ENCODE measurements at places on chromosomes 12 and 14. TPM values are rescaled to one million over a fixed set of nuclear protein-coding genes. Genes with fewer than 3 reads are reported as not detected.

DNA sequence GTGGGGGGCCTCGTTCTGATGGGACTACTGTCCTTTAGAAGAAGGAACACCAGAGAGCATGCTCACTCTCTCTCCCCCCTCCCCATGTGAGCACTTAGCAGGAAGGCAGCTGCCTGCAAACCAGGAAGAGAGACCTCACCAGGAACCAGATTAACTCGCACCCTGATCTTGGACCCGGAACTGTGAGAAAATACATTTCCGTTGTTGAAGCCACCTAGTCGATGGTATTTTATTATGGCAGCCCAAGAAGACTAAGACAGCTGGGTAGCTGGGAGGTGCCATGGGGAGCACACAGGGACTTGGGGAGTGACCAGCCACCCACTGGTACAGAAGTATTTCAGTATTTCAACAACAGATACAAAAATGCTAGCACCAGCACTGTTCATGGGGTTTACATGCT lies 59.0 kb downstream of the VCPKMT start:
- no peak for DNase-seq

- no peak for DNase-seq
Observed at GRCh38 chr12:49160399-49160798, 28.5 kb downstream of the TUBA1A start.

DNA sequence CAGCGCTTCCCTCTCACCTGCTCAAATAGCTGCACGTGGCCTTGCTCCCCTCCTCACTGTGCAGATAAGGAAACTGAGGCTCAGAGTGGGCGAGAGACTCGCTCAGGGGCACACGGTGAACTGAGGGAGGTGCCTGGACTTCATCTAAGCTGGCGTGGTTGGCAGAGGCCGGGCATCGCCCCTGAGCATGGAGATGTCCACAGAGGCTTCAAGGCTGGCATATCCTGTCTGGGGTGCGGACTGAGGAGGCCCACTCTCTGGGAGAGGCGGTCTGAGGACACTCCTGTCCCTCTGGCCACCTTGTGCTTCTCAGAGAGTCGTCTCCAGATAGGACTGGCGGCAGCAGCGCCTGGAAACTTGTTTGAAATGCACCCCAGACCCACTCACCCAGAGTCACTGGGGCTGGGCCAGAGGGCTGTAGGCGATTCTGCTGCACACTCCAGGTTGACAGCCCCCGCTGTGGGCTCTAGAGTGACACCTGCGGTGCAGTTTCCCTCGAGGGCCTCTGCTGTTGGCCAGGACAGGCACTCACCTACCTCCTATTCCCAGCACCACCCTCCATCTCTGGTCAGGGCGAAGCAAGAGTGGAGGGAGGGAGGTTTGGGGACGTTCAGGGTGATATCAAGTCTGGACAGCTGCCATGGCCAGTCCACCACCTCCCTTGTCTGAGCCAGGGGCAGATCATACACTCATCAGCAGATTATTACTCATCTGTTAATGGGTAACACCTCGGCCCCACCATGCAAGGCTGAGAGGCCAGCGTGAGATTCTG lies 11.2 kb upstream of the LBHD2 start:
- no peak for DNase-seq

GRCh38 chr12:1691123-1692007 lies 495 bp downstream of the ADIPOR2 start:
- DNase-seq, result no peak

GRCh38 chr14:105313381-105314286 lies 914 bp upstream of the PACS2 start:
- DNase-seq, result no peak

GRCh38 chr14:62179367-62180018 lies 417.3 kb downstream of the SNAPC1 start:
- DNase-seq, result peak; percentile 78

DNA sequence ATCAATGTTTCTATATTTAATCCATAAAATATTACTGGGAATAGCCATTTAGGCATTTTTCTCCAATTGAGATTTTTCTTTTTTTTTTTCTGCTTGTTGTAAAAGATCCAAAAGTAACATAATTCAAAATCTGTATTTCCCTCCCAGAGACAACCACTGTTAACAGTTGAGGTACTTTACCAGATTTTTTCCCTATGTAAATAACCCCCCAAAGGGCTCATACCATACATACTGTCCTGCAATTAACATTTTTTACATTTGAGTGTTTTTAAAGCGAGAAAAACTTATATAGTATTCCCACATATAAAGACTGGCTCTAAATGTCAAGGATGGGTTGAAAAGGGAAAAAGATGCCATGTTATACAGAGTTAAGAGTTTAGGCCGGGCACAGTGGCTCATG lies 18.1 kb downstream of the PPP1R12A start:
- no peak for DNase-seq

DNA sequence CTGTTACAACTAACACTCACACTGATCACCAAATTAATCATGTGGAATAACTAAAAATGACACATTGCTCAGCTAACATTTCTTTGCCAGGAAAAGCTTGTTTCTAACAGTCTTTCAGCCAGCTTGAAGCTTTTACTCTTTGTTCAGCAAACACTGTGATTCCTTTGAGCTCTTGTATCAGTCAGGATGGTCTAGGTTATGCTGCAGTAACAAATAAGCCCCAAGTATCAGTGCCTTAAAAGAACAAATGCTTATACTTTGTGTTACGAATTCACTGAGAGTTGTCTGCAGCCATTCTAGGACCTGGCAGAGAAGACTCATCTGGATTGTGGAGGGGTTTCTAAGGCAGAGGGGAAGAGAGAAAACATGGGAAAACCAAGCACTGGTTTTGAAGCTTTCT lies 47.6 kb upstream of the PIWIL1 start:
- DNase-seq, result no peak

GRCh38 chr12:93137656-93138612 lies 208.8 kb upstream of the EEA1 start:
- peak; percentile 51 for DNase-seq

GRCh38 chr14:94823556-94824341 lies 53.8 kb upstream of the GSC start:
- no peak for DNase-seq

DNA sequence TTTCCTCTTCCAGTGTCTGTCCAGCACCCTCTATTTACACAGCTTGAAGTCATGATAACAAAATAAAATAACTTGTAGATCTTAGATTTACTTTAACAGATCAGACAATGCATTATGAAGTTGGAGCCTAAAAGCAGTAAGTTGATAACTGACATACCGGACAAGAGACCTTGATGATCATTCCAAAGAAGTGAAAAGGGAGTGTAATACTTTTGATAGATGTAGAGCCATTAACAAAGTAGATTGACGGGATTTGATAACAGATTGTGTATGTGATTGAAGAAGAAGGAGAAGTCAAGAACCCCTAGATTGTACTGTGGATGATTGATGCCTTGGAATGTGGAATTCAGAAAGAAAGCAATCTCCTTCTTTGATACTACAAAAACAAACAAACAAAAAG lies 403.8 kb upstream of the MGAT4C start:
- no peak for DNase-seq

DNA sequence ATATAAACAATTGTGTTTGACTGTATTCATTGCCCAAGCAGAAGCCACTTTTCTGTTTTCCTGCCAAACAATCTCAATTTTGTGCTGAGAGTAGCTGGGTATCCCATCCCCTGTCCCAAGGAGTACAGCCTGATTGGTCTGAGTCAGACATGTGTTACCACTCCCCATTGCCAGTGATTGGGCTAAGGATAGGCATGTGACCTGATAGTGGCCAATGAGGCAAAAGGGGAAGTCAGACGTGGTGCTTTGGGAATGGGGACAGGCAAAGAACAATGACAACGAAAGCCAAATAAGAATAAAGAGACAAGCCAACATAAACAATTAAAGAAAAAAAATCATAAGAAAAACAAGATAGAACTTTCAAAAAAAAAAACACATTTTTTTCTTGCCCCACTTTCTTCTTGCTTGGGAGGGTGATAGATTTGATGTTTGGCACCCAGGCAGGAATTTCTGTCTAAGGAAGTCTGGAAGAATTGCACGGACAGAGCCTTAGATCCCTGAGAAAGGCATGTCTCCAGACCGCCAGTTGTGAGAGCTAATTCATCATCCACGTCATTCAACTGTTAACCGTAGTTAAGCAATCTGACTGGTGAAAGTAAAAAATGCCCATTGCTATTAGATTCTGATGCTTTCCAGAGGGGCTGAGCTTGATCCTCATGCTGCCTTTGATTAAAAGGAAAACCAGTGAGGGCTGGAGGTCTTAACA lies 626.6 kb upstream of the TMEM132C start:
- DNase-seq, result no peak

- peak; percentile 76 for DNase-seq
Observed at GRCh38 chr14:90697577-90698206, 118.5 kb downstream of the TTC7B start.

- peak; percentile 71 for DNase-seq
Observed at GRCh38 chr12:118055144-118055557, 5.8 kb downstream of the WSB2 start.

GRCh38 chr14:64806202-64806861 lies 73.4 kb downstream of the SPTB start:
- DNase-seq, result peak; percentile 20

DNA sequence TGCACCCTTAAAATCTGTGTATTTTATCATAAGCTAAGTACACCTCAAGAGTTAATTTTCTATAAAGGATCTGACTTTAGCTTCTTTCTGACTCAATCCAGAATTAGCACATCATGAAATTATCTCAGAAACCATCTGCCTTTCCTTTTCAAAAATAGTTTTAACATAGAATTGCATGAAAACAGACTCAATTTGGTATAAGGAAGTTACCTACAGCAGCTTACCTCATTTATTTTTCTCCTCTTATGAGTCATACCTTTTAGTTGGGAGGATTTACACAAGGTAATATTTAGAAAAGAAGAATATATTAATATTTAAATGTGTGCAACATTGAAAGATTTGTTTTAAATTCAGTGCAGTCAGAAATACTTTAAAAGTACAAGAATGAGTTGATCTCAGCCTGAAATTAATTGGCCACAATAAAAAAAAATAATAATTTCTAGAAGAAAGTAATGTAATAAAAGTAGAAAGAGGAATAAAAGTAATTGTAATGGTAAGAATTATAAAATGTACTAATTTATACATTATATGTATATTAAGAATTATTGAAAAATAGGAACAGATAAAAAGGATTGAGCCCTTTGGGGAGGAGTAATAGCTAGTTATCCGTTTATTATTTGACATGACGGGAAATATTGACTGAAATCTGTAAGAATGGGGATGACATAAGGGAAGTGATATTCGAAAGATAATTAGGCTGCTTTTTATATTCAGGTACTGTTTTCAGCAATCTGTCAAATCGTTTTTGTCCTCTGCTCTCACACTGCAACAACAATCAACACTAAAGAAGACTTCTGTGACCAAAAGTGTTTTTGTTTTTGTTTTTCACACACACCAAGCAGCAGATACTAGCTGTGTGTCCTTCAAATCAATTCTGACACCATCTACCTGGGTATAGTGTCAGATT lies 20.5 kb downstream of the ADAM21 start:
- DNase-seq, result no peak

- DNase-seq, result no peak
Observed at GRCh38 chr14:62528296-62528695, 517.0 kb downstream of the KCNH5 start.

DNA sequence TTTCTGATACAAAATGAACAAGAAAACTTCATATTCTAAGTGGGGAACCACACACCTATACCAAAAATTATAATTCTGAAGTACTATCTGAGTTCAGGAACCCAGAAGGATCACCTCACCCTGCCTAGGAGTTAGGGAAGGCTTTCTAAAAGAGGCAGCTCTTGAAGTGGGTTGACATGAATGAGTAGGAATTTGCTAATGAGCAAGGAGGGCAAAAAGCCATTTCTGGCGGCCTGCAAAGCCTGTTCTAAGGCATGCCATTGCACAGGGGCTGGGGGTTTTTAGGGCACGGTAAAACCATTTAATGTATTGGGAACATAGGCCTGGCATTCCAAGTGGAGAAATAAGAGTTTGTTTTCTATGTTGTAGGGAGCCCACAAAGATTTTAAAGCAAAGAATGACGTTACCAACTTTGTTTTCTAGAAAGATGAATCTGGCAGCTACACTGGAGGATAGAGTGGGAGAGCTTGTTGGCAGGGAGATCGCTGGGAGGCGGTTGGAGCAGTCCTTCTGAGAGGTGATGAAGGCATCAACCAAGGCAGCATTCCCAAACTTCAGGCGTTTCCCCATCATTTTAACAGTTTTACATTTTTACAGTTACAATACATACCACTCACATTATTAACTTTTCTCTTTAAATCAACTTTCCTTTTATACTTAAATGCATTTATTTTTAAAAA lies 14.1 kb downstream of the IFT43 start:
- DNase-seq, result no peak

DNA sequence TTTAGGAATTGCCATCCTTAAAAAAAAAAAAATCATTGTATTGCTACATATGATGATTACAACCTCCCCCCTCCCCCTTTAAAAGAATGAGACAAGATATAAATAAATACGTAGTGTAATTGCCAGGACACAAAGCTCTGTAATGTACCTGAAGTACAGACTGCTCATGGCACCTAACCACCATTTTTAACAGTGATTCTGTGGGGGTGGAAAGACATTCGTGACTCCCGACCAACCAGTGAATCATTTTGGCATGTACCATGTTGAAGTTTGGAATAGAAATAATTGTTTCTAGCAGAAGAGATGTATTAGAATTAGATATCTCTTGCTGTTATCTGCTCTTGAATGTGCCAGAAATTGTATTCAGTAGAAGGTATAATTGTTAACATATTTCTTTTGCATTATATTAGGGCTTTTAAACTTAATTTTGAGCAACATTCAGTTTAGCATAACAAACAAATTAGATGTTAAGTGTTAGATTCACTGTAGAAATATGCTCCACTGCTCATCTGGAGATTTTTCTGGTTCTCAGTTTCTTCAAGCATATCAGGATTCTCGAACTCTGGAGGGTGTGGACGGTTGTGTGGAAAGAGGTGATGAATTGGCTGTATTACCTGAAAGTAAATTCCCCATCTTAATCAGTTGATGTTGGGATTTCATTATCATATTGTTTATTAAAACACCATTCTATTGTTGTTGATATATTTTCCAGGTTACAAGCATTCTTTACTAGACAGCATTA lies 31.1 kb downstream of the FRS2 start:
- DNase-seq, result no peak

DNA sequence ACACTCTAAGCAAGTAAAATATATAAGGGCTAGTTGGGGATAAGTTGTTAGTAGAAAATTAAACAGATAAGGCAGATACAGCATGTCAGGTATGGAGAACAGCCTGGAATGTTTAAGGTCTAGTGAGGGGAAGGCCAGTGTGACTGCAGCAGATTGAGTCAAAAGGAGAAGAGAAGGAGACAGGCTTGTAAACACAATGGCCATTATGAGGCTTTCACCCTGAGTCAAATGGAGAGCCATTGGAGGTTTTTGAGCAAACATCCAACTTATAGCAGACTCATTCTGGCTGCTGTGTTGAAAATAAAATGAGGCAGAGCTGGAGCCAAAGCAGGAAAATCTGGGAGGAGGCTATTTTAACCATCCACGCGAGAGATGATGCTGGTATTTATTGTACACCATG lies 142.0 kb downstream of the DUSP6 start:
- no peak for DNase-seq

GRCh38 chr12:41074473-41074769 lies 113.7 kb upstream of the PDZRN4 start:
- DNase-seq, result no peak

GRCh38 chr12:94309373-94309772 lies 150.3 kb downstream of the CEP83 start:
- no peak for DNase-seq

GRCh38 chr14:67331368-67332125 lies 28.1 kb downstream of the ATP6V1D start:
- DNase-seq, result no peak

Gene TRHDE
- under 0.01 TPM for total RNA-seq

Gene KERA
- not detected for total RNA-seq

Gene KLRC1
- not detected for total RNA-seq

Gene SCN8A
- total RNA-seq, result 0.38 TPM

Gene PHETA1
- total RNA-seq, result 5.6 TPM

Gene PROX2
- total RNA-seq, result not detected

Gene PRR4
- 0.51 TPM for total RNA-seq

Gene ADSS1
- total RNA-seq, result 0.77 TPM

Data from dermis microvascular lymphatic vessel endothelial cell (primary cell).